ENCODE measurements at places on chromosomes 4 and X.

- DNase-seq, result no peak
Observed at GRCh38 chr4:152028131-152028530, 267.3 kb upstream of the GATB start.

DNA sequence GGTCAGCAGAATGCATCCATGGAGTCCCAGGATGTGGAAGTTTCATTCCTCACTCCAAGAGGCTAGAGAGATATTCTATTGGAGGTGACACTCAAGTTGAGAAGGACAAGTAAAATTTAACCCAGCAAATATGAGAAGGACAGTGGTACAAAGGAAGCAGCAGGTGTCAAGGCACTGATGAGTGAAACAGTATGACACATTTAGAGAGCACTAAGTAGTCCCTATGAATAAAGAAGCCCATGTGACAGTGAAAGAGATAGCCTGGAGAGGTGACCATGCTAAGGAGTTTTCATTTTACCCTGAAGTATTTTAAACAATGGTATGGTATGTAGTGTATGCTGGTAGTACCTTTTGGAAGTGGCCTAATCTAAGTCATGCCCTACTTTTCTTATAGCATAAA lies 9.2 kb downstream of the BMX start:
- DNase-seq, result no peak

GRCh38 chr4:146470604-146471003 lies 51.1 kb downstream of the SLC10A7 start:
- no peak for DNase-seq

- no peak for DNase-seq
Observed at GRCh38 chr4:47270201-47270888, 193.2 kb downstream of the COMMD8 start.

DNA sequence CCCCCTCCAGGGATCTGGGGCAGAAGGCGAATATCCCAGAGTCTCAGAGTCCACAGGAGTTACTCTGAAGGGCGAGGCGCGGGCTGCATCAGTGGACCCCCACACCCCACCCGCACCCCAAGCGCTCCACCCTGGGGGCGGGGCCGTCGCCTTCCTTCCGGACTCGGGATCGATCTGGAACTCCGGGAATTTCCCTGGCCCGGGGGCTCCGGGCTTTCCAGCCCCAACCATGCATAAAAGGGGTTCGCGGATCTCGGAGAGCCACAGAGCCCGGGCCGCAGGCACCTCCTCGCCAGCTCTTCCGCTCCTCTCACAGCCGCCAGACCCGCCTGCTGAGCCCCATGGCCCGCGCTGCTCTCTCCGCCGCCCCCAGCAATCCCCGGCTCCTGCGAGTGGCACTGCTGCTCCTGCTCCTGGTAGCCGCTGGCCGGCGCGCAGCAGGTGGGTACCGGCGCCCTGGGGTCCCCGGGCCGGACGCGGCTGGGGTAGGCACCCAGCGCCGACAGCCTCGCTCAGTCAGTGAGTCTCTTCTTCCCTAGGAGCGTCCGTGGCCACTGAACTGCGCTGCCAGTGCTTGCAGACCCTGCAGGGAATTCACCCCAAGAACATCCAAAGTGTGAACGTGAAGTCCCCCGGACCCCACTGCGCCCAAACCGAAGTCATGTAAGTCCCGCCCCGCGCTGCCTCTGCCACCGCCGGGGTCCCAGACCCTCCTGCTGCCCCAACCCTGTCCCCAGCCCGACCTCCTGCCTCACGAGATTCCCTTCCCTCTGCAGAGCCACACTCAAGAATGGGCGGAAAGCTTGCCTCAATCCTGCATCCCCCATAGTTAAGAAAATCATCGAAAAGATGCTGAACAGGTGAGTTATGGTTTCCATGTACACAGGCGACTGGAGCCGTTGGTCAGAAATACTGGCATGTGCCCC lies at the start of gene CXCL1:
CXCL1 (plus strand) TSS at position 264 of the 926 bp plus-strand sequence; CDS start at position 342, 78 bp downstream.
- no peak for DNase-seq

- no peak for DNase-seq
Observed at GRCh38 chrX:119206203-119206602, 29.9 kb upstream of the PGRMC1 start.

- DNase-seq, result no peak
Observed at GRCh38 chr4:147944249-147944648, 212.4 kb downstream of the ARHGAP10 start.

Measured in T follicular helper cell (primary cell).